Activated CD8-positive, alpha-beta memory T cell treated with anti-CD3 and anti-CD28 coated beads for 36 hours (primary cell): ENCODE measurements at places on chromosomes 3 and 15. TPM values are rescaled to one million over a fixed set of nuclear protein-coding genes. Genes with fewer than 3 reads are reported as not detected.

The RGMA gene
- total RNA-seq, result not detected

The SLC15A2 gene
- total RNA-seq, result 1.4 TPM

The SPSB4 gene
- not detected for total RNA-seq

The TM4SF1 gene
- total RNA-seq, result not detected

The LSMEM2 gene
- not detected for total RNA-seq

The PLA2G4D gene
- total RNA-seq, result not detected

The PRKAR2A gene
- total RNA-seq, result 55.6 TPM

The ITIH1 gene
- total RNA-seq, result not detected

The MAP3K13 gene
- 15.7 TPM for total RNA-seq

The SPINK8 gene
- total RNA-seq, result not detected

The ZPLD1 gene
- not detected for total RNA-seq

The NFKBIZ gene
- total RNA-seq, result 36.6 TPM

The ACSBG1 gene
- not detected for total RNA-seq
